CD4-positive, alpha-beta T cell treated with Interleukin-10 for 1 hour (primary cell): ENCODE measurements at places on chromosomes 3 and 15.

DNA sequence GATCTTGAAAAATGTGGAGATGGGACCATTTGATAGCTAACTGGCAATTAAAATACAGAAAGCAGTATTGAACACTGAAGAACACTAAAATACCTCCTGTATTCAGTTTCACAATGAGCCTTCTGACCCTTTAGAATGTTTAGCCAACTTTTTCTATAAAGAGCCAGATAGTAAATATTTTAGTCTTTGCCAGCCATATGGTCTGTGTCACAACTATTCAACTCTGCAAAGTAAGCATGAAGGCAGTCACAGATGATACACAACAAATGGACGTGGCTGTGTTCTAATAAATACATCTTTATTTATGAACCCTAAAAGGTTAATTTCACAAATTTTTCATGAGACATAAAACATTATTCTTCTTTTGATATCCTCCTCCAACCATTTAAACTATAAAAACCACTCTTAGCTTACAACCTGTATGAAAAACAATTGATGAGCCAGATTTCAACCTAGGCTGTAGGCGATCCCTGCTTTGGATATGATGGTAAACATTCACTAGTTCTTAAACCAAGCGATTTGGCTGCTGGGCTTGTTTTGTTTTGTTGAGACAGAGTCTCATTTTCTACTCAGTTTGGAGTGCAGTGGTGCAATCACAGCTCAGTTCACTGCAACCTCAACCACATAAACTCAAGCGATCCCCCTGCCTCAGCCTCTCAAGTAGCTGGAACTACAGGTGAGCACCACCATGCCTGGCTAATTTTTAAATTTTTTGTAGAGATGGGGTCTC is 13.6 kb upstream of the CSPG5 start:
- no peak for DNase-seq

DNA sequence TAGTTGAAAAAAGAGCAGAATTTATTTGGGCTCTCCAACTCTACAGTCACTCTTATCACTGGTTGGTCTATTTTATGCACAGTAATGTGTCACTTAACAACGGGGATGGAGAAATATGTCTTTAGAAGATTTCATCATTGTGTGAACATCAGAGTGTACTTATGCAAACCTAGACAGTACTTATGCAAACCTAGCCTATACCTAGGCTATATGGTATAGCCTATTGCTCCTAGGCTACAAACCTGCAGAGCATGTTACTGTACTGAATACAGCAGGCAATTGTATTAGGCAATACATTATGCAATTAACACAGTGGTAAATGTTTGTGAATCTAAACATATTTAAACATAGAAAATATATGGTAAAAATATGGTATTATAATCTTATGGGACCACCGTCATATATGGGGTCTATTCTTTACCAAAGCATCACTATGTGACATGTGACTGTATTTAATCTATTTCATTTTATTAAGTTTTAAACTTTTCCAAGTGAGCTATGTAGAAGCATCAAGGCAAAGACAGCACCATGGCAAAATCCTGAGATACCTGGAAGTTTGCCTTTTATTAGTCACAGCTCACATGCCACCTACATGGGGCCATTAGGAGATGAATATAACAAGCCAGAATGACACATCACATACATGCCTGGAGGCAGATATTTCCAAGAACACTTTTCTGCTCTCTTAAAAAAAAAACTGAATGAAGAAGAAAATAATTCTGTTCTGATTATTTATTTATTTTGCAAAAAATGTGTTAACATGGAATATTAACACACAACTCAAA is 537.4 kb downstream of the TUSC7 start:
- DNase-seq, result no peak

- peak; percentile 63 for DNase-seq
Observed at GRCh38 chr3:39208463-39209055, 16.2 kb upstream of the XIRP1 start.

- DNase-seq, result no peak
Observed at GRCh38 chr3:22714749-22715148, 488.4 kb upstream of the UBE2E2 start.

- no peak for DNase-seq
Observed at GRCh38 chr3:83941990-83942745, 1016.6 kb upstream of the CADM2 start.

- DNase-seq, result no peak
Observed at GRCh38 chr3:146036281-146036680, 124.7 kb downstream of the PLOD2 start.

DNA sequence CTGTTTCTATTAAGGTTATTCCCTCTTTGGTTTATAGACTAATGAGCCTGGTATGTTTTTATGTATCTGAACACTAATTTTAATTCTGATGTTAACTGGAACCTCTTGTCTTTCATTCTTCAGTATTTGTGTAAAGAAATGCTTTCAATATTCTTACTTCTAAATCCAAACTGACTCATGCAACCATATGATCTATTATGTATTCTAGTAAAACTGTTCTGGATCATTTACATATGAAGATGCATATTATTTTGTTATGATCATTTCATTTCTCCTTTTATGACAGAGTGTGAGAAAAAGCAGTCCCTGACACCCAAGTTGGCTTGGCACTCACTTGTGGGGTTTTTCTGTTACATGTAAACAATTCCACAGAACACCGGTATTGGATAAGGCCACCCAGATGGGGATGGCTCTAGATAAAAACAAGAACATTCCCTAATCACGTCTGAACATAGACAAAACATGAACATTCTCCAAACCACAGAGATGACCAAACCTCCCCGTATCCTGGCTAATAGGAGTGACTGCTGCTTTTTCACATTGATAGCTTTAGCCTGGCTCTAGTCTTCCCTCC is 72.2 kb upstream of the EPHB3 start:
- DNase-seq, result no peak

DNA sequence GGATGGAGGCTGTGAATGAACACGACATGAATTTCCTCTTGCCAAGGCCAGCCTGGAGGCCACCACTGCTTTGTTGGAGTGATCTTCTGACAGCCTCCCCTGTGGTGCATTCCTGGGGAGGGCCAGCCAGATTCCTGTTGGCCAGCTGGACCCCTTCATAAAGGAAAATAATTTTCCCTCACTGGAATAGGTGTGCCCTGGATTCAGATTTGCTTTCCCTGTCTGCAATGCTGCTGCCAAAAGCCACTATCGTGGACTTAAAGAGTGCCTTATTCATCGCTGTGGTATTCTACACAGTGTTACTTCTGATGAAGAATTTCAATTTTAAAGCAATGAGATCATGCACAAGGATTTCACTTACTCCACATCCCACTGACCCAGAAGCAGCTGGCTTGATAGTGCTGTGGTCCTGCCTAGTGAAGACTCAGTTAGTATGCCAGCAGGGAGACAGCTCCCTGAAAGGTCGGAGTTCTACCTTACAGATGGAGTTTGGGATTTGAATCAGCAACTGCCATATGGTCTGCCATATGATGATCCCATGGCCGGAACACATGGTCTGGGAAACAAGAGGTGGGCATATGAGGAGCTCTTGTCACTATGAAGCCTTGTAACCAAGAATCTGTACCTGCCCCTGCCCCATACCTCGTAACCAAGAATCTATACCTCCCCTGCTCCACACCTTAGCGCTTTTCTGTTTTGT is 145.2 kb downstream of the KLF13 start:
- no peak for DNase-seq

GRCh38 chr3:111785034-111785433 is 74.0 kb upstream of the PHLDB2 start:
- no peak for DNase-seq

DNA sequence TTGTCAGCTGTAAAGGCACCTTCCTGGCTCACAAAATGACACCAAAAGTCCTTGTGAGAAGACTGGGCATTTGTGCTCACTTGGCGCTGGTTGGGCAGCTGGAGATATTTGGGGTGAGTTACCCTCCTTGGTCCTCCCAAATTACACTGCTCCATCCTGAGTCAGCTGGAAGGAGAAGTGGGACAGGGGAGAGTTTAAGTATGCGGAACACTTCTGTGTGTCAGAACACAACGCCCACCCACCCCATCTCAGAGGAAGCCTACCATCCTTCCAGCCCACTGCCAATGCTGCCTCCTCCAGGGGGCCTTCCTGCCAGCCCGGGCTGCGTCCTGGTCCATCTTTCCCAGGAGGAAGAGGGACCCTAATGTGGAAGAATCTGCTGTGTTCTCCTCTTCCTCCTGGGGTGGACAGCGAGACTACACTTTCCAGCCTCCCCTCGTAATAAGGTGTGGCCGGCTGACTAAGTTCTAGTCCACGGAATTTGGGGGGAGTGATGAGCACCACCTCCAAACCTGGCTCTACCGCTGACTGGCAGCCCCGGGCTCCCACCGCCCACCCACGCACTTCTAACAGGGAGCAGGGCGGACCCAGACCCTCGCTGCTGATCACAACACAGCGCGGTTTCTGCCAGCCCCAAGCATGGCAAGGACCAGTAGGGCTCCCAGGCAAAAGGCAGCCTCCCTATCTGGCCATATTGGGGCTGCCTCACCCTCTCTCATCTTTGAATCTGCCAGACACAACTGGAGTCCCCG is 265.0 kb downstream of the XXYLT1 start:
- DNase-seq, result no peak

- no peak for DNase-seq
Observed at GRCh38 chr3:123711356-123711755, 126.5 kb upstream of the HACD2 start.

GRCh38 chr15:60994963-60995475 is 234.1 kb downstream of the RORA start:
- no peak for DNase-seq

GRCh38 chr3:123258811-123259420 is 57.2 kb downstream of the SEC22A start:
- DNase-seq, result peak; percentile 36

DNA sequence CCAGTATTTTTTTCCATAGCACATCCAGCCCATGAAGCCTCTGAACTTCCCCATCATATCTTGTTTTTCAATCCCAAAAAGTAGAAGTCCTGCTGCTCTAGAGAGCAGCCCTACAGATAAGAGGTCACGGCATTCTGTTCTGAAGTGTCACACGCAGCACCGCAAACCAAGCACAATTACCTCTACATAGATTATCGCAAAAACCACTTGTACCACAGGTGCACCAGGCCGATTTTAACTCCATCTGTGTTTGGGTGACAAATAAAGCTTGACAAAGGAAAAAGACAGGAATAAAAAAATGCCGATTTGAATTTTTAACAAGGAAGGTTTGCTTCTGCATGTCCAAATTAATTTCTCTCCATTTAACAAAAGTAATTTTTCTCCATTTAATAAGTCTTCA is 113.7 kb downstream of the MYO5A start:
- DNase-seq, result no peak

GRCh38 chr15:68894208-68894607 is 36.1 kb upstream of the SPESP1 start:
- DNase-seq, result no peak

- DNase-seq, result peak; percentile 32
Observed at GRCh38 chr3:39136533-39137434, 16.6 kb downstream of the CSRNP1 start.

- DNase-seq, result no peak
Observed at GRCh38 chr3:175432376-175433025, 573.4 kb downstream of the NAALADL2 start.
